T follicular helper cell (primary cell): ENCODE measurements at places on chromosomes 7 and 10.

DNA sequence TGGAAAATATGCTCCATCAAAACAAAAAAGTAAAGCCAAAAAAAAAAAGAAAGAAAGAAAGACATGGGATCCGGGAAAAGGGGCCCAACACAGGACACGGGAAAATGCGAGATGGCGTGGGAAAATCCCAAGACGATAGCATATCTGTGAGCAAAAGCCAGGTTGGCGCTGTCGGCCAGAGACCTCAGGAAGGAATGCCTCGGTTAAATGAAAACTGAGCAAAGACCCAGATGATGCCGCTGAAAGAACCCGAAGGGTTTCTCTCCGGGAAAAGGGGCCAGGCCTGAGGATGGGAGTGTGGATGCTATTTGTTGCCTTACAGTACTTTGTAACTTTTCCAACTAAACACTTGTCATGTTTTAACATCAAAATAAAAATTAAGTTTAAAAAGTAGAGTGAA is 49.5 kb upstream of the PPP2R2D start:
- no peak for DNase-seq

GRCh38 chr10:68108653-68109052 is 635 bp upstream of the MYPN start:
- DNase-seq: no peak

DNA sequence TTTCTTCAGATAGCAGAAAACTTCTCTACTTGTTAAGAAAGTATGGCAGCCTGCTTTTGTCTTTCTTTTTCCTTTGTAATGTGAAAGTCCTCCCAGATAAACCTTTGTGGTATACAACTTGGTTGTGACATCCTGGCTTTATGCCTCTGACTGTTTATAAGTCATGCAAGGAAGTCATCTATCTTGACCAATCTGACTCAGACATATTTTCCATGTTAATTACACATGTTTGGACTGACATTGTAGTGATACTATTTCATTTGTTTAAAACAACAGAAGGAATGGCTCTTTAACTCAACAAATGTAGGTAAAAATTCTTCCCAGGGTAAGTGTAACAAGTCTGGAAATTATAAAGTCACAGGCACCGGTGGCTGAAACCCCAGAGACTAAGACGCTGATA is 341.6 kb upstream of the MEOX2 start:
- DNase-seq: no peak

DNA sequence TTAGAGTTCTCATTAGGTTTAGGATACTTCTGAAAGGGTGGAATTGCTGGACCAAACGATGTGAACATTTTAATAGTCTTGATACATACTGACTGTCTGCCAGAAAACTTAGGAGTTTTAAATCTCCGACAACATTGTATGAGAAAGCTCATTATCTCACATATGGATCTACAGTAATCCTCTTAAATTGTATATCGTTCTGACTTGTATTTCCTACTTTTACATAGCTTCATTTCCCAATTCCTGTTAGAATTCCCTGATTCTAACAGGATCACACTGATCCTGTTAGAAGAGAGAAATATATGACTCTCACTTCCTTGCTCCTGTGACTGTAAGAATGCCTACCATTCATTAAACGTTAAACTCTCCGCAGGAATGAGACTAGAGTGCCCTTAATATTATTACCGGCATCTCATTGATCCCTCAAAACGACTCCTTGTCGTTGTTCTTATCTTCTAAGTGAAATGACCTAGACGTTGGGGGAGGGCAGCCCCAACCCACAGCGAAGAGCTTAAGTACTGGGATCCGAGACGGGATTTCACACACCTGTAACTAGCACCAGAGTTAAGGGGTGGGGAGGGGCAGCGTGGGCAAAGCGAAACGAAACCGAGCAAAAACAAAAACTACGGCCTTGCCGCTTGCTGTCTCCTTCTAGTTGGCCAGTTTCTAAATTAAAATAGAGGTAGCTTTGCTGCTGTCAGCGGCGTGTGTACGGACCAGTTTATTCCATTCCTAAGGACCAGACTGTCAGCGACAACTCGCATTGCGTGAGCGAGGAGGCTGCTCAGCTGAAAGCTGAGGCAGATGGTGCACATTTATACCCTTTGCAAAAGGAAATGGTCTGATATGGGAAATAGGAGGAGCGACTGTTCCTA is 678 bp upstream of the TMEM106B start:
- DNase-seq: no peak

DNA sequence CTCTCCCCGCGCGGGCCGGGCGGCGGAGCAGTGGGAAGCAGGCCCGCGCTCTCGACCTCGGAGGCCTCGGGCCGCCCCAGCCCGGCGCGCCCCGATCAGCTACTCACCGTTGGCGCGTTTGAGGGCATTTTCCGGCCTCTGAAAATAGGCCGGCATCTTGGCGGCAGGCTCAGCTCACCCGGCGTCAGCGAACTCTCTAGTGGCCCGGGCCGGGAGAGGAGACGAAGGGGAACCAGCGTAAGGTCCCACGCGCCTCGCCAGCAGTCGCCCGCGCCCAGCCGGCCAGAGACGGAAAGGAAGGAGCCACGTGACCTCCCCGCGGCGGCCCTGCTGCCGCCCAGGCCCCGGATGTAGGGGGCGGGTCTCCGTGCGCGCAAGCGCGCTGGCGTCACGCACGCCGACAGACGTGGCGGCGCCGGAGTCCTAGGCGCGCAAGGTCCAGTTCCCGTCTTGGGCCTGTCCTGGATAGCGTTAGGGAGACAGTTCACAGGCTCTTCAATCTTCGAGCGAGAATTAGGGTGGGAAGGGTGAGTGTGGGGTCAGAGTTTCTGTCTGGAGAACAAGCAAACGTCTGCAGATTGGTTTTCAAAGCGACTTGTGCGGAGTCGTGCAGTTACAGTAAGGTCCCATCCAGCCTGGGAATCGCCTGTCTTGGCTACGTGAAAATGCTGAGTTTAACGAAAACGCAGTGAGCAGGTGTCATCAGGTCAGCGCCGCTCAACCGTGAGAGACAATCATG is at the start of gene EIF3A:
EIF3A (minus strand) TSS at position 297 of the 739 bp plus-strand sequence; CDS start at position 156, 141 bp downstream.
- DNase-seq: peak; percentile 85
